NCI-H187 treated with DMSO at 0.1 percent for 48 hours (cell line): ENCODE measurements at places on chromosomes 2 and 18.

- DNase-seq, result no peak
These were observed 360.8 kb downstream of the DCC start for GRCh38 chr18:52700816-52701215.

DNA sequence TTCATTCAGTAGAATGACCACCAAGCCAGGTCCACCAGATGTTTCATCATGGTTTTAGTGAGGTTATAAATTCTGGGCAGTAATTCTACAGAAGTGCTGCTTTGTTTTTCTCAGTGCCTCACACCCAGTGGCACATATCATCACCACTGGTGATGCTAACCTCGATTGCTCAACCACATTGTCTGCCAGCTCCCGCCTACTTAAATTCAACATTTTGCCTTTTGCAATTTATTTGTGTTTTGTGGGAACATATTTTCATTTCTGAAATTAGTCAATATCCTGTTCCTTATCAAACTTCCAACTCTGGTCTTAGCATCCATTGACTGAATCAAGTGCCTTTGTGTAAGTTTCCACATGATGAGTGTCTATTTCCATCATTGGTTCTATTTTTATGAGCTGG, 62.3 kb upstream of the TMEM178A start:
- no peak for DNase-seq

- DNase-seq, result no peak
These were observed 113.3 kb upstream of the ACVR1C start for GRCh38 chr2:157741819-157742484.

DNA sequence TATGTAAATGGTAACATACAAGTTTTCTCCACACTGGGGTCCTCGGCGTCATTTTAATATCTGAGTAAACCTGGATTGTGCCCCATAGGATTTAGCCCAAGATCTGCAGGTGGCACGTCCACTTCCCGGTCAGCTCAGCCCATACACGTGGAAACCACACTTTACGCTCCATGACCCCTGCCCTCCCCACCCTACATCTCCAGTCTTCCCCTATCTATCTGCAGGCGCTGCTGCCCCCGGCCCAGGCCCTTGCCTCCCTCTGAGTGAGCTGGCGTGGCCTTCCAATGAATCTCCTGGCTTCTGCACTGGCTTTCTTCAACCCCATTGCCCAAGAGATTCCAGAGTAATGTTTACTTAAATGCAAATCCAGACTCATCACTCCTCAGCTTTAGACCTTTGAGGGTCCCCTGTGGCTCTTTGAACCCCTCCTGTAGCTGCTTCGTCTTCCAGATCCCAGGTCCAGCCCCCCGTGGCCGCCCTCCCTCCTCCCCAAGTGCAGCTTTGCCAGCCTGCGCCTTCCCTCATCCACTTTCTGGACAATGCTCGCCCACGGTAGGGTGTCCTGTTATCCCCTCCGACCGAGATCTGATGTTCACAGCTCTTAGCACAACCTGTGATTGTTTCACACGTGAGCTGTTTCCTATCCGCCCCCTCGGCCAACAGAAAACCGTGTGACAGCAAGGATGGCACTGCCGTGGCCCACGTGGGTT, 421.4 kb upstream of the SALL3 start:
- no peak for DNase-seq

- DNase-seq, result no peak
These were observed 81.8 kb downstream of the HDAC4 start for GRCh38 chr2:239318790-239319661.

GRCh38 chr2:135132314-135132713, 80.2 kb downstream of the RAB3GAP1 start:
- DNase-seq, result no peak

- no peak for DNase-seq
These were observed 24.8 kb upstream of the RPE start for GRCh38 chr2:209977386-209978239.

DNA sequence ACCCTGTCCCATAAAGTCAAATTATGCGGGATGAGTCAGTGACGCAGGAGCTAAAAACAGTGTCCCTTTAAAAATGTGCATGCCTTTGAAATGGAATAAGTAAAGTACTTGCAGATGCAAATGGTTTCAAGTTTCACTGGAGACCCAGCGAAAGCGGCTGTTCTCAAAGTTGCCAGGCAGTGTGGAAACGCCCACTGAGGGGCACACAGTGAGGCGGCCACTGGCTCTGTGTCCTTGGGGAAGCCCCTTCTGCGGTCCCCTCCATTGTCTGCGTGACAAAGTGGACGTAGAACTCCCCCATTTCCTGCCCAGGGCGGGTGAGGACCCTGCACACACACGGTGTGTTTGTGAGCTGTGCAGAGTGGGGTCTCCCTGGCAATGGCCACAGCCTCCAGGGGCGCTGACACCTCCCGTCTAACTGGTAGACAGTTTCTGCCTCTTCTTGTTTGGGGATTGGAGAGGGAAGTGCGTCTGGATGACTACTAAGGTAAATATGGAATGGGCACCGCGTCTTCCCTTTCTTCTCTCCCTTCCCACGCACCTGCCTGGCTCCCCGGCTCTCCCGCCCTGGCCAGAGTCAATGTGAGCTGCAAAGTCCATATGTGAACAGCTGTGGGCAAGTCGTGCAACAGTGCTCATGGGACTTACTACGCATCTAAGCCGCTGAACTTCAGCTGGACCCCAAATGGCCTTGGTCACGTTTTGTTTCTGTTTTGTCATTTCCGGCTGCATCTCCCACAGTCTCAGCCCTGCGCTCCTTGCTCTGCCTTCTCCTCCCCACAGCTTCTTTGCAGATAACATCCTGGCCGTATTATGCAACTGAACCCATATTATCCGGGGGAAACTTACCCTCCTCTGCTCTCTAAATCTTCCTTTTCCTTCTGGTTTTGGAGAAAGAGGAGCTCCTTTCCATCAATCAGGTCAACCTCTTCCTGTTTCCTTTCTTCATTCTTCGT, 33.7 kb upstream of the ZNF516 start:
- DNase-seq, result peak; percentile 2

DNA sequence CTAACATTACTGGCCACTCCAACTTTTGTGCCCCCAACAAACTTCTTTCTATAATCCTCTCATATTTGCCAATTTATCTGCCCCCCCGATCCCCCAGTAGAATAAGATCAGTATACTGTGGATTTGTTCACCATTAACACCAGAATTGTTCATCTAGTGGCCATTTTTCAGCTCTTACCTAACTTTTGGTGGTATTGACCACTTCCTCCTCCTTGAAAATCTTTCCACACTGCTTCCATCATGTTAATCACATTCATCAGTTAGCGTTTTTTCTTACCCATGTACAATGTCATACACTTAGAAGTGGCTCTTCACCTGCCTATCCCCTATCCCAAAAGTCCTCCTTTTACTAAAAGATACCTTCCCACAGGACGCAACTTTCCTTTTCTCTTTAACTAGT, 6.1 kb downstream of the IMPACT start:
- DNase-seq, result no peak

DNA sequence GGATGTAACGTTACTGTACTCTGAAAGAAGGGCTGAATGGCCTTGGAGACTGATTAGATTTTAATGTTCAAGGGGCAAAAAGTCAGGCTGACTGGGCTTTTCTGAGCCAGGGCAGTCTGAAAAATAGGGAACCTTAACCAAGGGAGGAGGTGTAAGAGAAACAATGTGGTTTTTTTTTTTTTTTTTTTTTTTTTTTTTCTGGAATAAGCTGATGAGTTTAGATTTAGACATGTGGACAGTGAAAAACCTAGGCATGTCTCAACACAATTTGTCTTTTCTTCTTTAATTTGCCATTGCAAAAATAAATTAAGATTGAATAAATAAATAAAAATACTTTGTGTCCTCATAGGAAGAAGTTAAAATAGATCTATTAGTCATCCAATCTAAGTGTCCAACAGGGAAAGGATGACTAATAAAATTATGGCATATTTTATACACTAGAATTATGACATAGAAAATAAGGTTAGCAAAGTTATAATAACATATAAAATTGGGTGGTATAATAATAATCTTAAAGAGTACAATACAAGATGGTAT, 237.6 kb upstream of the TRIB2 start:
- no peak for DNase-seq

DNA sequence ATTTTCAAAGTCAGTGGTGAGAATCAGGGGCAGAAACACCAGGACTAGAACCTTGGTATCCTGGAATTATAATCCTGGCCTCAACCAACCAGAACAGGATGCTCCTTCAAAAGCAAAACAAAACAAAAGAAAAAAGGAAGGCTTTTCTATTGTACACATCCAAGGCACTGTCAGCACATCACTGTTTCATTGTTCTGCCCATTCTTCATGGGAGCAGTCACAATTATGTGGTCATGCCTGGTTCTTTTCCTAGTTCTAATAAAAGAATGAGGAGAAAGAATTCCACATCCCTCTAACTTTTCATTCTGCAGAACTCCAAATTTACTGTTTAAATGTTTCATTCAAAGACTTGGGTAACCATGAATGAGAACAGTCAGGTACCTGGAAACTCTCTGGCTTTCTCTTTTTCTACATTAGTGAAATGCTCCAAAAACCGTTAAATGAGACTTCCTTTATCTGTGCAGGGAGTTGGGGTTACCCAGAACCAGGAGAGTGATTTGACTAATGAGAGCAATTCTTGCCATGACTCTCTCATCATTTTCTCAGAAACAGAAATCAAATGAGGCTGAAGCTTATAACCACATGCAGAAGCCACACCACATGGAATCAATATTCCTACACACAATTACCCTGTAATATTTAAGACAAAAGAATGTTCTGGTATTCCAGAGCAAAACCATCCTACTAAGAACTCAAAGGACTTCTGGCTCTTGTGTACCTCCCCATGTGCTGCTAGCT, 110.9 kb upstream of the CCDC150 start:
- DNase-seq, result no peak

DNA sequence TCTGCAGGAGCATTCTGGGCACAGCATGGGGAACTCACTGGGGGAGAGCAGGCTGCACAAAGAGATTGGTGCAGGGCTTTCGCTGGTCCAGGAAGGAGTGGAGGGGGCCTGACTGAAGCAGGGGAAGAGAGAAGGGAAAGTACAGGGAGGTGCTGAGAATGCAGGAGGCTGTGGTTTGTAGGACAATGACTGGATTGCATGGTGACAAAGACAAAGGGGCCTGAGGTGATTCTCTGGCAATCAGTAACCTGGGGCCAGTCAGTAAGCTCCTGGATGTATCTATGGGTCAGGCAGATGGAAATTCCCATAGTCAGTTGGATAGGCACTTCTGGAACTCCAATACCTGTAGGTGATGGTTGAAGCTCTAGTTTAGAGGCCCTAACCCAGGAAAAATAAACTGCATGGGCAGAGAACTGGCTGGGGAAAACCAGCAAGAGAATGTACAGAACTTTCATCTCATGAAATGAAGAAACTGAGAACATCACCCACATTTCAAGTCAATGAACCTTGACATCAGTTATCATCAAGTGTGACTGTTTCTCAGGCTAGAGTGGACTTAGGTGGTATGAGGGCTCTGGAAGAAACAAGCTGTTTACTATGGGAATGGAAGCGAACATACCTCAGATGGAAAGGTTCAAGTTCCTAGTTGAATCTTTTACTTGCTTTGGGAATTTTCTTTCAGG, 193.2 kb downstream of the TPGS2 start:
- DNase-seq, result no peak

DNA sequence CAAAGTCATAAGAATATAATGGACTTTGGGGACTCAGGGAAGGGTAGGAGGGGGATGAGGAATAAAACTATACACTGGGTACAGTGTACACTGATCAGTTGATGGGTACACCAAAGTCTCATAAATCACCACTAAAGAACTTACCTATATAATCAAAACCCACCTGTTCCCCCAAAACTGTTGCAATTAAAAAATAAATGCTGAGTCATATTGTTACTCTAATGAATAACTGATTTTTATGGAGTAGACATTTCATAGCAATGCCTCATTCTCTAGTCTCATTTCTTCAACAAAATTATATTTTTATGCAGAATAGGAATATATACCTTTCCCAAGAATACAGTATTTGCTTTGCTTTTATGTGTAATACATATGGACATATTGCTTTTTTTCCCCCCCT, 181.2 kb downstream of the ST6GAL2 start:
- DNase-seq, result no peak

DNA sequence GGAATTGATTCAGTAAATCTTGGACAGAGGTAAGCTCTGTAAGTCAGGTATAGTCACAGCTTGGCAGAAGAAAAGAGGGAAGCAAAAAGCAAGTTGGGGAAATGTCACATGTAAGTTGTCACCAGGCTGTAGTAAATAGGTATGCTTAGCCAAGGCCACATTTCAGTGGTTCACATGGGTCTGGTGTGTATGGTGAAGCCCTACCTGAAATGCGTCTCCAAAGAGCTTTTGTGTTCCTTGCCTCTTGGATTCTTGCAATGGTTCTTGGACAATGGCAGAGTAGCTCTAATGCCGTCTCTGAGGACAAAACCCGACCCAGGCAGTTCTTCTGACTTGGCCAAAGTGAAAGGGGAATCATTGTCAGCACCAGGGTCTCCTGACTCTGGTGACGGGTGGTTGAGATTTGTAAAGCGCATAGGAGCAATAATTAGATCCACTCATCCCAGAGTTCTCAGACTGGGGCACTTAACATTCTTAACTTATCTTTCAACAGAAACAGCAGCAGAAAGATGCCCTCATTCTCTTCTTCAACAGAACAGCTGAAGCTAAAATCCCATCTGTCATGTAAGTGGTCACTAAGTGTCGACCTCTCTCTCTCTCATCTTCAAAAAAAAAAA, 34.4 kb upstream of the RPL37A start:
- DNase-seq, result no peak

- DNase-seq, result no peak
These were observed 48.3 kb downstream of the THUMPD2 start for GRCh38 chr2:39730685-39731302.

GRCh38 chr2:55163941-55164390, 68.1 kb downstream of the CLHC1 start:
- DNase-seq, result no peak

GRCh38 chr18:10842861-10843260, 306.5 kb downstream of the PIEZO2 start:
- DNase-seq, result no peak

- no peak for DNase-seq
These were observed 336.2 kb downstream of the TXNL1 start for GRCh38 chr18:56302156-56302555.

DNA sequence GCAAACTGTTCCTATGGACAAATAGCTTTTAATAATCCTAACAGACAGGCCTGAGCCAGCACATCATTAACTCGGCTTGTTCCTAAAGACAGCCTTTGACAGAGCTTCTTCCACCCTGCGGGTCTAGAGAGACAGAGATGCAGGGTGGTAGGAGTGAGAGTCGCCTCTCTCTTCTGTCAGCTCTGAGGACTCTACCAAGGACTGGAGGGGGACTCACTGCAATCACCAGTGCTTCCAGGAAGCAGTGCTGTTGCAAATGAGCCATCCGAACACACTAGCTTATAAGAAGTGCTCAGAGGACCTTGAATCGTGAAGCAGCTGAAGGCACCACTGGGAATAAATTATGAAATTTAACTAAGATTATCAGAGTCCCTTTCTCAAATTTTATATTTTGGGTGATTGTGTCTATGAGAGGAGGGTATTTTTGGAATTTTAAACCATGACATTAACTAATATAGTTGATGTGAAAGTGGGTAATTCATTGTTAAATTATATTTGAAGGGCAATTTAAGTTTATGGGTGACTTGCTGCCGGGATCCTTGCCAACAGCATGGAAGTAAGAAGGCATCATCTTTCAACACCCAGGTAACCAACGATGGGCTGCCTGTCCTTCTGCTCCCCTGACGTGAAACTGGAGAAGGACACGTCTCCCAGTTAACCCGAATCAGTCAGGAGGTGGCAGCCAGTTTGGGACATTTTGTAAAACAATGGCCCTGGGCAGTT, 43.6 kb upstream of the PXDN start:
- peak; percentile 87 for DNase-seq

GRCh38 chr2:127569666-127570065, 34.2 kb downstream of the MYO7B start:
- no peak for DNase-seq

GRCh38 chr2:70391988-70392387, 90.1 kb upstream of the FAM136A start:
- DNase-seq, result no peak
